GM23338 (cell line): ENCODE measurements at places on chromosomes 7 and 10.

DNA sequence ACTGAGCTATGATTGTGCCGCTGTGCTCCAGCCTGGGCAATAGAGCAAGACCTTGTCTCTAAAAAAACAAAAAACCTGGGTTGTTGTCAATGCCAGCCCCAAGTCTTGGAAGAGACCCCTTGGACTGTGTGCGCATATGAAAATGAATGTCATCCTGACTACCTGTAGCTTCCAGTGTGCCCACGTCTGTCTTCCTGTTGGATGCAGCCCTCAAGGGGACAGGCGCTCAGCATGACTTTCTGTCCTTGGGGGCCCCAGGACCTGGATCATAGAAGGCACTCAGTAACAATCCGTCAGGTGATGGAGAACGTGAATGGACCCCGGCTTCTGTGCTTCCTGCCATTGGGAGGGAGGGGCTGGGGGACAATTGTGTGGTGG is 9.0 kb downstream of the PRF1 start:
- DNase-seq = no peak

- peak; percentile 15 for DNase-seq
Measured at GRCh38 chr7:50307368-50308032, 3.0 kb downstream of the IKZF1 start.

GRCh38 chr10:127657056-127657455 is 79.9 kb upstream of the FOXI2 start:
- no peak for DNase-seq

GRCh38 chr7:20264623-20265022 is 47.4 kb upstream of the MACC1 start:
- no peak for DNase-seq

- DNase-seq = peak; percentile 67
Measured at GRCh38 chr10:117241541-117242462, 888 bp downstream of the SLC18A2 start.

DNA sequence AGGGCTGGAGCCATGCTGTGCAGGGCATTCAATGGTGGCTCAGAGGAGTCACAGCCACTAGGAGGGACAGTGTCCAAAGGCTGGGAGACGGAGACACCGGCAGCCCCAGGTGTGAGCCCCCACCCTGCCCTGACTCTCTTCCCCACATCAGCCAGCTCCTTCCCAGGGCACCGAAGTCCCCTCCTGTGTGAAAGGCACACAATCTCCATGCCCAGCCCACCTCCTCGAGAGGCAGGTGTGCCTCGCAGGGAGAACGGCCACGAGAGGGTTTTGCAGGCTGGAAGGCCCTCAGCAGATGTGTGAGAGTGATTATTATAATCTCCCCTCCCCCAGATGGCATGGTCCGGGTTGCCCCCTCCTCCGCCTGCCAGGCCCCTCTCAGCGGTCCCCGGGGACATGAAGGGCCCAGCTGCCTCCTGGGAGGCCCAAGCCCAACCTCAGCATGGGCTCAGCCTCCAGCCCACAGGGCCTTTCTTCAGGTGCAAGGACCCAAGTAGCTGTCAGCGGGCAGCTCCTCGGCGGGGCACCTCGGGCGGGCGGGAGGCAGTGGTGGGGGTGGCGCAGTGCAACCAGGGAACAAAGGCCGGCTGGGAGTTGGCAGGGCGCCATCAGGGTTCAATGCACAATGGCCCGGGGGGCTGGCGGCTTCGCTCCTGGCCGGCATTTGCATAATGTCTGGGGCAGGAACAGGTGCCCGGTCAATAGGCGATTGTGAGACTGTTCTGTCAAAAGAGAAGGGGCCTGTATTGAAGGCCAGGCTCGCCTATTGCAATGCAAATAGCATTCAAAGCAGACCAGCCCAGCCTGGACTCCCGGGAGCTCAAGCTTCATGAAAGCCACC is 155.3 kb upstream of the ZMIZ1 start:
- peak; percentile 71 for DNase-seq

- no peak for DNase-seq
Measured at GRCh38 chr7:47042669-47043068, 539.2 kb downstream of the TNS3 start.

- DNase-seq = peak; percentile 70
Measured at GRCh38 chr10:106708506-106708905, 456.0 kb downstream of the SORCS1 start.

GRCh38 chr10:21449288-21449966 is 76.1 kb downstream of the SKIDA1 start:
- peak; percentile 10 for DNase-seq
